ENCODE measurements at places on chromosomes 13 and 19.
A peak's percentile ranks its signal among the peaks of the same experiment; 100 is the strongest.

GRCh38 chr13:22278336-22278929 lies 607.6 kb downstream of the FGF9 start:
- peak; percentile 66 for DNase-seq

GRCh38 chr19:1766800-1767352 lies 13.6 kb downstream of the ONECUT3 start:
- DNase-seq: no peak

GRCh38 chr13:100131863-100132574 lies 43.1 kb downstream of the PCCA start:
- DNase-seq: no peak

DNA sequence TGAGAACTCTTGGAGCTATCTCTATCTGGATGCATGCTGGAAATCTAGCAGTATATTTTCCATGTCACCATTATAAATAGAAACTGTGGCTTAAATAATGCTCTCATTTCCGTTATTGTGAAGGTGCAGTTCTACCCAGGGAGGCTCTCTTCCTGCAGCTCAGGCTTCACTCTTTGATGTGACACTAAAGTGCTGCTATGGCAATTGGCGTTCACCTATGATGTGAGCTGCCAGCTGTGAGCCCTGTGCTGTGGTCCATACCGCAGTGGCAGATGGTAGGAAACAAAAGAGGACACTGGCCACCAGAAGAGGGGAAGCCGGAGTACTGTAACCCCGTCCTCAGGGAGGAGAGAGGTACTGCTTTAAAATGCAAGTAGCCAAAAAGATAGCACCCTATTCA lies 40.6 kb upstream of the ZNF681 start:
- DNase-seq: peak; percentile 76

- DNase-seq: no peak
Observed at GRCh38 chr13:60433505-60433904, 36.5 kb downstream of the TDRD3 start.

GRCh38 chr19:55683449-55684261 lies 8.6 kb downstream of the EPN1 start:
- DNase-seq: no peak

GRCh38 chr19:42089191-42089750 lies 13.3 kb downstream of the ZNF574 start:
- DNase-seq: no peak

DNA sequence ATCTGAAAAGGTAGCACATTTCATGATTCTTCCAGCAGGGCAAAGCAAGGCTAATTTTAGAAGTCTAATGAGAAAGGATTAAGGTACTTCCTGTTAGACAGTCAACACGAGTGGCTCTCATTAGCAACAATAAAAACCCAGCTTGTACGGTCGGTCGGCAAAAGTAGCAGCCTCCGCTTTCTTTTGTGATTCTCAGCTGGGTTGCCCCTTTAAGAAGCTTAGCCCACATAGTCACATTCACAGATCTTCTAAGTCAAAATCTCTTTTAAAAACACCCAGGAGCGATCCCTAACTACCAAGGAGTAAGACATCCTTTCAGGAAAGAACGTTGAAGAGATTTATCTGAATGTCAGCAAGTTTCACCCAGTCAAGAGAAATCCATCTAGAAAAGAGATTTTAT lies 684.8 kb downstream of the DIAPH3 start:
- DNase-seq: no peak
